Astrocyte of the hippocampus (primary cell): ENCODE measurements at places on chromosomes 16 and 17.

- DNase-seq = no peak
Observed at GRCh38 chr17:59073972-59074371, 32.7 kb downstream of the TRIM37 start.

DNA sequence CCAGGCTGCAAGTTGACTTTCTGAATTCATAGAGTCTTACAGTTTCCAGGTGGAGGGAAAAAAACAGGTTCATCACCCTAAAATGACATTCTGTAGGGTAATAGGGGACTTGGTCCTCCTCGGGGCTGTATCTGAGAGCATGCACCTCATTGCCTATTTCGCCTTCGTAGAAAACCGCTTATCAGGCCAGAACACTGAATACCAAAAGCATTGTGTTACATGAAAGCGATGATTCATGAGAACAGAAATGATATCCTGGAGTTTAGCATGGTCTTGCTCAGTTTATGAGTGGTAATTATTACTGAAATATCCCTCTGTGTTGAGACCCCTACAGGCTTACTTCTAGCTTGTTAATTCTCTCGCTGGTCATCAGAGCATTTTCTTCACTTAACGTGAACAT is 61.4 kb upstream of the ARHGAP44 start:
- DNase-seq = no peak

- peak; percentile 94 for DNase-seq
Observed at GRCh38 chr16:14529010-14529669, 100.9 kb downstream of the PARN start.

- no peak for DNase-seq
Observed at GRCh38 chr16:26642047-26642664, 424.6 kb upstream of the C16orf82 start.

- DNase-seq = no peak
Observed at GRCh38 chr16:84704253-84704652, 4.5 kb downstream of the USP10 start.

DNA sequence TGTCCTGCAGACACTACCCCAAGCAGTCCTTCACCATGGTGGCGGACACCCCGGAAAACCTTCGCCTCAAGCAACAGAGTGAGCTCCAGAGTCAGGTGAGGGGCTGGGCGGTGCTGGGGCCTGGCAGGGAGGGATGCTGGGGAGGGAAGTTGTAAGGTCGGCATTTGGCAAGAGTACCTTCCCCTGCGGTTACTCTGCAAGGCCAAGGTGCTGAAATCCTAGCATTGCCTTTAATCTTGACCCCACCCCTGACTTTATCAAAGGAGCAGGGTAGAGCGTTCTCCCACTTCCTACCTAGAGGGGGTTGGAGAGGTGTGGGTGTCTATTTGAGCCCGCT is 20.5 kb downstream of the LASP1 start:
- no peak for DNase-seq

DNA sequence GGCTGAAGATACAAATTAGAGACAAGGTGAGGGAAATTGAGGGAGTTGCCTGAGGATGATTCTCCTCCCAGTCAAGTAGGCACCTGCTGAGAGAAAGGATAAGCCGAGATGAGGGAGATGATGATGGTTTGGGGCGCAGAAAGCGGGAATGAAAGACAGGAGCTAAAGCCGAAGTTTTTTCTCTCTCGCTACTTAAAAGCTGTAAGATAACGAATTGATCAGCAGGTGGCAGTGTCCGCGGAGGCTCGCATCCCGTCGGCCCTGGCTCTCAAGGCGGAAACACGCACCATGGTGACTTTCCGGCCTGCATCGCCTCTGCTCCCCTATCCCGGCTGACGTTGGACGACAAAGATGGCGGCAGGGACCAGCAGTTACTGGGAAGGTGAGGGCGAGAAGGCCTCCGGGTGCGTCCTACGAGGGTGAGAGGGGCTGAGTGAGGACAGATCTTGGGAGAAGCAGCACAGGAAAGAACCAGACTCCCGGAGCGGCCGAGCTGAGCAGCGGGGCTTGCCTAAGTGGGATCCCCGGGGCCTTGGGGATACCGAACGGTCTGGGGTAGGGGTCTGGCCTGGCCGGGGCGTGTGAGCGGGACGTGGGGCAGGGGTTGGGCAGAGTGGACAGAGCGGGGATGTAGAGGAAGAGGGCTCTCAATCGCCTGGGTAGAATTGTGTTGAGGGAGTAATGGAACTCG is at the start of gene GOSR1:
GOSR1 (plus strand) TSS at position 326 of the 691 bp plus-strand sequence; CDS start at position 352, 26 bp downstream.
- peak; percentile 98 for DNase-seq

DNA sequence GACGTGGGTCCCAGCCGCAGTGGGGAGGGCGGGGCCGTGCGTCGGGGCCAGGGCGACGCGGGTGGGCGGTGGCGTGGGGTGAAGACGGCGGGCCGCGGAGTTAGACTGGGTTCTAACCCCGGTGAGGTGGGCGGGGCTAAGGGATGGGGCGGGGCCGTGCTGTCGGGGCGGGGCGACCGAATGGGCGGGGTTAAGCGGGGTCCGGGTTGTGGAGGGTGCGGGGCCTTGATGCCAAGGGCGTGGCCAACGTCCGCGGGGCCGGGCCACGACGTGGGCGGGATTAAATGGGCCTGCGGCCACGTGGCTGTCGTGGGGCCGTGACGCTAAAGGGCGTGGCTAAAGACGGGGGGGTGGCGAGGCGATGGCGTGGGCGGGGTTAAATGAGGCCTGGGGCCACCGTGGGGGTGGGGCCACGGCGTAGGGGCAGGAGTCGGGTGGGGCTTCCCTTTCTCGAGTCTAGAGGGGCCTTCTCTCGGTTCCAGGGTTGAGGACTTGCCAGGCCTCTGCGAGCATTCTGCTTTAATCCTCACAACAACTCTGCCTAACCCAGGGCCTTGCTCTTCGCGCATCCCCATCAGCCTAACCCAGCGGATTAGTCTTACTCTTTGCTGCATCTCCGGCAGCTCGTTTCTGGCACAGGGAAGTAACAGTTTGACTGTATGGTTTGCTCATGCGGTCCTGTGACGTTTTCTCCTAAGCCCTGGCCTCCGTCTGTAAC is 739 bp downstream of the TCF25 start:
- peak; percentile 98 for DNase-seq

DNA sequence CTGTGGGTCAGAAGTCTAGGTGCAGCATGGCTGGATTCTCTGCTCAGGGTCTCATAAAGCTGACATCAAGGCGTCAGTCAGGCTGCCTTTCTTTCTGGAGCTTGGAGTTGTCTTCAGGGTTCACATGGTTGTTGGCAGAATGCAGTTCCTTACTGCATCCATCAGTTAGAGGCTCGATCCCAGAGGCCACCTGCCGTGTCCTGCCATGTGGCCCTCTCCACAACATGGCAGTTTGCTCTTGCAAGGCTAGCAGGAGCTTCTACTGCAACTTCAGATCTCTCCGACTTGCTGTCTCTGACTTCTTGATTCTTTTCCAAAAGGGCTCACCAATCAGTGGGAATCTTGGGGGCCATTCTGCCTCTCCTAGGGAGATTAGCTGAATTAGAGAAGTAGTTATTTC is 11.9 kb downstream of the PITPNC1 start:
- DNase-seq = no peak

GRCh38 chr16:61858988-61859387 is 177.2 kb downstream of the CDH8 start:
- DNase-seq = peak; percentile 29
